ENCODE measurements at places on chromosomes 16 and 17. TPM values are rescaled to one million over a fixed set of nuclear protein-coding genes. Genes with fewer than 3 reads are reported as not detected.

The KRTAP4-3 gene
- total RNA-seq = not detected

The C16orf87 gene
- total RNA-seq = 6.7 TPM

The SCO1 gene
- total RNA-seq = 20.5 TPM

The DNAH2 gene
- total RNA-seq = not detected

DNA sequence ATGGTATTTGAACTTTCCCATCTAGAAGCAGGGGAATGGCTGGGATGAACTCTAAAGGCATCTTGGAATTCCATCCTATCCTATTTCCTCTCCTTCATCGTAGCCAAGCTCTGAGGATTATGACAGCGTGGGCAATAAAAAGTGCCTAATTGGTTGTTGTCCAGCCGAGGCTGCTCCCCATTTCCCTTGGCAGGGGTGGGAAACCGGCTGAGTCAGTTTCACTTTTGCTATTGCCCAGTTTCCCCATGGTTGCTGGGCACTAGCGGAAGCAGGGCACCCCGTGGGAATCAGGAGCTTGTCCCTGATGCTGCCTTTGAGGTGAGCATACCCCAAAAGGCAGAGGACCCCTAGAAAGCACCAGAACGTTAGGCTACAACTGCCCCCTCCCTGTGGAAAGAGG lies 13.8 kb upstream of the SP2 start:
- no peak for DNase-seq

- DNase-seq = no peak
Measured at GRCh38 chr17:77490361-77491183, 349.8 kb downstream of the SEC14L1 start.

DNA sequence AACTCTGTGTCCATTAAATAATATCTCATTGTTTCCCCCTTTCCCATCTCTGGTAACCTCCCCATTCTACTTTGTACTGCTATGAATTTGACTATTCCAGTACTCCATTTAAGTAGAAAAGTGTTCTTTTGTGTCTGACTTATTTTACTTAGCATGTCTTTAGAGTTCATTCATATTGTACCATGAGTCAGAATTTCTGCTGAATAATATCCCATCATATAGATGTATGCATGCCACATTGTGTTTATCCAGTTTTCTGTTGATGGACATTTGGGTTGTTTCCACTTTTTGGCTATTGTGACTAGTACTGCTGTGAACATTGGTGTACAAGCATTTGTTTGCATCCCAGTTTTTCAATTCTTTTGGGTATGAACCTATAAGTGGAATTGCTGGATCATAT lies 6.0 kb downstream of the PPM1D start:
- DNase-seq = no peak

Data from esophagus squamous epithelium (tissue), 5 donors.